ENCODE measurements at places on chromosomes 3 and 15. TPM values are rescaled to one million over a fixed set of nuclear protein-coding genes. Genes with fewer than 3 reads are reported as not detected.

IQSEC1 gene
- total RNA-seq, result 59.5 TPM

CHRFAM7A gene
- 1.9 TPM for total RNA-seq

CACNA2D3 gene
- not detected for total RNA-seq

CCR9 gene
- 19.4 TPM for total RNA-seq

CDCP1 gene
- total RNA-seq, result 7.1 TPM

ALAS1 gene
- total RNA-seq, result 50.1 TPM

SAMD7 gene
- not detected for total RNA-seq

GYG1 gene
- 48.6 TPM for total RNA-seq

ZMAT3 gene
- 21.9 TPM for total RNA-seq

PARP9 gene
- 107 TPM for total RNA-seq

CCDC33 gene
- total RNA-seq, result 0.17 TPM

DNA sequence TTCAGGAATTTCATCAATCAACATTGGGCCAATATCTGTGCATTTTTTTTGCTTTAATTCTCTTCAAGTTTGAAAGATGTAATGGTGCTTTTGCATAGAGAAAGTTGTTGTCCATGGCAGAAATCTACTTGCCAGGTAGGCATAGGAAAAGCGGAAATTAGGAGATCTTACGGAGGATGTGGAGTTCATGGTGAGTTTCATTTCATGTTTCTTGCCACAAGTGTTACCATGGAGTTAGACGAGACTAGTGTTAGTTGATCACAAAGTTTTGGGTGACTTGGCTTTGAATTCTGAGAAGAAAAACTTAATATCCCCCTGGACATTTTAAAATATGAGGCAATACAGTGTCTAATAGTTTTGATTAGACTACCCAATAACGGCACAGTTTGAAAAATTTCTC lies 1.0 kb upstream of the P2RY13 start:
- no peaks in the 10 kb centered on the region for H3K36me3 ChIP-seq
- no peak overlapping the region for H3K27ac ChIP-seq
- no peak overlapping the region for H3K4me3 ChIP-seq
- H3K27me3 ChIP-seq, result peaks cover 11% of the 10 kb centered on the region

DNA sequence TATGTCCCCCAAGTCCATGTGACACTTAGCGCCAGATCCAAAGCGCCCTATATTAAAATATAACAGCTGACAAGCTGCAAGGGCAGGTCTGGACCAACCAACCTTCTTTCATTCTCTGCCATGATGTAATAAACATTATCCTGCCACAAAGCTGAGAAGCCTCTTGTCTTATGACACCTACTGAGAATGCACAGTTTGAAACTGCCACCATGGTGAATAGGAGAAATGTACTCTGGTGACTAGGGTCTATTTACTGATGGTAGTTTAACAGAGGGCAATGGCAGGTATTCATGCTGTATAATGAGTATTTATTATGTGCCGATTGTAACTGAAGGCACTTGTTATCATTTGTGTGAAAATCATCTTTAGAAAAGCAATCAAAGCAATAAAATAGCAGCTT lies 634.0 kb downstream of the OTOL1 start:
- no peak overlapping the region for H3K27ac ChIP-seq
- H3K36me3 ChIP-seq, result no peaks in the 10 kb centered on the region
- DNase-seq, result no peak
- H3K4me1 ChIP-seq, result no peaks in the 10 kb centered on the region
- no peaks in the 10 kb centered on the region for H3K27me3 ChIP-seq

GRCh38 chr15:56879502-56879901 lies 38.9 kb upstream of the TCF12 start:
- H3K27me3 ChIP-seq, result peaks cover 10% of the 10 kb centered on the region
- no peak overlapping the region for H3K27ac ChIP-seq
- H3K4me1 ChIP-seq, result no peaks in the 10 kb centered on the region
- no peak for DNase-seq
- H3K36me3 ChIP-seq, result no peaks in the 10 kb centered on the region

DNA sequence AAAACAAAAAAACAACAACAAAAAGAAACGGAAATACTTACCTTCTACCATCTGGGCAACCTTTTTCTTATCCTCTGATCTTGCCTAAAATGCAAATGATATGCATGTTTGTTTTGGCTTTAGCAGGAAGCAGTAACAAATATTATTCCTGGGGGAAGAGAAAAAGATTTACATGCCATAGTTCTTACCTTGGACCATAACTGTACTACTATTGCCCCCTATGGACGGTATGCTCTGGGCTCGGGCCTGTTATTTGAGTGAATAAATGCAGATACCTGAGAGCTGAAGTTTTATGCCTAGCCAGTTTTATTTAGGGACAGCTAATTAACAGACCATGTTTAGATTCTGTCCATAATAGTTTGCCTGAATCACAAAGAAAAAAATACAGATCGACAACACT lies 12.6 kb upstream of the STARD5 start:
- no peaks in the 10 kb centered on the region for H3K4me1 ChIP-seq
- H3K27me3 ChIP-seq, result no peaks in the 10 kb centered on the region
- DNase-seq, result no peak
- H3K36me3 ChIP-seq, result no peaks in the 10 kb centered on the region
- no peak overlapping the region for H3K27ac ChIP-seq
- H3K4me3 ChIP-seq, result no peak overlapping the region

- peaks cover 5% of the 10 kb centered on the region for H3K36me3 ChIP-seq
- DNase-seq, result no peak
- H3K4me3 ChIP-seq, result no peak overlapping the region
- H3K27ac ChIP-seq, result no peak overlapping the region
- peaks cover 10% of the 10 kb centered on the region for H3K4me1 ChIP-seq
Observed at GRCh38 chr3:138812806-138813205, 21.9 kb downstream of the PIK3CB start.

DNA sequence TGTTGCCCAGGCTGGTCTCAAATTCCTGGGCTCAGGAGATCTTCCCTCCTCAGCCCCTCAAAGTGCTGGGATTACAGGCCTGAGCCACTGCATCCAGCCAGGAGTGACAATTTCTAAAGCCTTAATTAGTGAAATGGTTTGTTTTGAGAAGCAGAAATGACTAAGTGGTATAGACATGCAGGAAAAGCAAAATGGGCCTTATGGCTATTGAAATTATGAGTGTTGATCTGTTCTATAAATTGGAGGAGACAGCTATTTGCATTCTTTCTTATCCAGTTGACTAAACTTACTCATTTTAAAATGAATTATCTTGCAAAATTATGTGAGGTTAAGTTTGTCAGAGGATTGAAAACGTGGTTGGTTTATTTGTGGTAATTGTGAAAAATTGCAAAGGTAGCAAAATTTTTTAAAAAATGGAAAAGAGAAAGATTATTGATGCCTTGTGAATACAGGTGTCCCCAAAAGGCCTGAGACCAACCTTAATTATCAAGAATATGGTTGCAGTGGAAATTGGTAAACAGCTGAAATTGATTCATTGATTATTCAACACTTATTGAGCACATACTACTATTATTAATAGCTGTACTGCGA lies 7.9 kb downstream of the RAP2B start:
- H3K4me1 ChIP-seq, result peaks cover 22% of the 10 kb centered on the region
- no peak for DNase-seq
- H3K27me3 ChIP-seq, result no peaks in the 10 kb centered on the region
- no peak overlapping the region for H3K4me3 ChIP-seq

DNA sequence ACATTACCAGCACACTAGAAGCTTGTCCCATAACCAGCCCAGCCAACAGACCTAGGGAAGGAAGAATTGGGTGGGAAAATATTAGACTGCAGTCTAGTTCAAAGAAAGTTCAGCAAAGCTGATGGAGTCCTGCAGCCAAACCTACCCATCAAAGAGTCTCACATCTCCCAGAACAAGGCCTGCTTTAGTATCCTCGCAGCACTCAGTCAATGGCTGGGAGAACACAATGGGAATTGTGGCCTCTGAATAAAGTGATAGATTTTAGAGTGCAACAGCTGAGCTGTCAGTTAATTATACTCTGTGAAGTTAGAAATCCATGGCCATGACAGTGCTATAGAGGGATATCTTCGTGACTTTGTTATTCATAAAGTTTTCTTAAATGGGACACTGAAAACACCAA lies 207.2 kb upstream of the NAALADL2 start:
- H3K27me3 ChIP-seq, result no peaks in the 10 kb centered on the region
- H3K36me3 ChIP-seq, result no peaks in the 10 kb centered on the region
- no peak for DNase-seq
- H3K4me1 ChIP-seq, result no peaks in the 10 kb centered on the region

GRCh38 chr15:95442107-95442719 lies 888.3 kb upstream of the NR2F2 start:
- H3K36me3 ChIP-seq, result peaks cover 26% of the 10 kb centered on the region
- no peak overlapping the region for H3K27ac ChIP-seq
- DNase-seq, result no peak
- peaks cover 22% of the 10 kb centered on the region for H3K4me1 ChIP-seq

DNA sequence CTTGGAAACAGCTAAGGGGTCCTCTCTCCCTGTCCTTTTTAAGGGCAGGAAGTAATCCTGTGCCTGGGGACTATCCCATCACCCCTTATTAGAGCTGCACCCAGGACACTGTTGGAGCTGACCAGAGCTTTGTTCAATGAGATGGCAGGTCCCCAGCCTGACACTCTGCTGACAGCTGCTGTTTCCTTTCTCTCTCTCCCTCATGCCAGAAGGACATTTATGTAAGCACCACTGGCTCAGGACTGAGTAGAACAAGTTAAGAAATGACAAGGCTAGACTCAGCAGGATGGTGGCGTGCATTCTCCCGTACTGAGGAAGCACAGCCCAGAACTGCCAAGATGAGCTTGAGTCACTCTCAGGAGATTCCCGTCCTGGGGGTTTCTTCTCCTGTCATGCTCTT lies 17.3 kb downstream of the GJD2 start:
- H3K4me3 ChIP-seq, result no peak overlapping the region
- no peak overlapping the region for H3K27ac ChIP-seq
- H3K36me3 ChIP-seq, result no peaks in the 10 kb centered on the region
- H3K4me1 ChIP-seq, result no peaks in the 10 kb centered on the region
- H3K27me3 ChIP-seq, result peaks cover 22% of the 10 kb centered on the region

DNA sequence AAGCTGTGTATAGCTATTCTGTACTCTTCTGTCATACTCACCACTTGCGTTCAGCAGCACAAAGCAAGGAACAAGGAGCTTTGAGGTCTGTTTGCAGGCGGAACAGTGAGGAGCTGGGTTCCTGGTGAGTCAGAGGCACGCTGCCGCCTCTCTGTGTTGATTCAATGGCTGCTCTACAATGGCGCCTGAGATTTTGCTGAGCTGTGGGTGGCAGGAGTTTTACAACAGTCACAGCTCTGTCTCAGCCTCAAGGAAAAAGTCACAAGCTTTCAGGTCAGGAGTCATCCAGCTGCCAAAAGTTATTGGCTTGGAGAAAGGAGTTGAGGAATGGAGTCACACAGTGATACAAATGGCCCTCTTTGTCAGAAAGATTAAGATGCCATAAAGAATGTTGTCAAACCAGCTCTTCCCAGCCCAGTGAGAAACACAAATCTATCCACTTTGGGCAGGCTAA lies 98.1 kb downstream of the SSR3 start:
- DNase-seq, result no peak
- no peaks in the 10 kb centered on the region for H3K4me1 ChIP-seq
- no peak overlapping the region for H3K27ac ChIP-seq

GRCh38 chr3:151169262-151169947 lies 33.6 kb downstream of the GPR171 start:
- peak overlapping the region; percentile 74 for H3K27ac ChIP-seq
- H3K27me3 ChIP-seq, result no peaks in the 10 kb centered on the region
- H3K4me3 ChIP-seq, result peak overlapping the region; percentile 31
- H3K36me3 ChIP-seq, result peaks cover 3% of the 10 kb centered on the region

GRCh38 chr15:61545763-61546162 lies 316.7 kb upstream of the RORA start:
- H3K27ac ChIP-seq, result no peak overlapping the region
- no peaks in the 10 kb centered on the region for H3K4me1 ChIP-seq

- H3K36me3 ChIP-seq, result no peaks in the 10 kb centered on the region
- H3K4me3 ChIP-seq, result no peak overlapping the region
Observed at GRCh38 chr3:126208606-126209256, 28.3 kb upstream of the ALDH1L1 start.

DNA sequence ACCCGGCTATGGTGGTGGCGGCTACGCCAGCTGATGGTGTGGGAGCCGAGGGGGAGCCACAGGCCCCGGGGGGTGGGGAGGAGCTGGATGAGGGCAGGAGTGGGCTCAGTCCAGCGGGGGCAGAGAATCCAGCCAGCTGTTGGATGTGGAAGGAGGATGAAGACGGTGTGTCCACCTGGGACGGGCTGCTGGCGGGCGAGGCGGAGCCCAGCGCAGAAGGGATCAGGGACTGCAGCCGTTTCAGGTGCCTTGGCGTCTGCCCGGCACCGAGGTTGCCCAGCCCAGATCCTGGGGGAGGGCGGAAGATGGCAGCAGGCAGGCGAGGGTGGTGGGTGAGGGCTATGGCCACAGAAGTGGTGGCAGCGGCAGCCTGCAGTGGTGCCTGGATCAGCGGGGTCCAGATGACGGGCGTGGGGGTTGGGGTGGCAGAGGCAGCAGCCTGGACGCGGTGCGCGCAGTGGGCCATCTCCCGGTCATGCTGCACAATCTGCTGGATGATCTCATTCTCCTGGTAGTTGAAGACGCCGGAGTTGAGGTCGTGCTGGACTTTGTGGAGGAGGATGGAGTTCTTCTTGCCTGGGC lies 45.3 kb downstream of the HCN4 start:
- no peaks in the 10 kb centered on the region for H3K36me3 ChIP-seq
- H3K27ac ChIP-seq, result no peak overlapping the region
- H3K4me3 ChIP-seq, result no peak overlapping the region
- H3K4me1 ChIP-seq, result peaks cover 5% of the 10 kb centered on the region

DNA sequence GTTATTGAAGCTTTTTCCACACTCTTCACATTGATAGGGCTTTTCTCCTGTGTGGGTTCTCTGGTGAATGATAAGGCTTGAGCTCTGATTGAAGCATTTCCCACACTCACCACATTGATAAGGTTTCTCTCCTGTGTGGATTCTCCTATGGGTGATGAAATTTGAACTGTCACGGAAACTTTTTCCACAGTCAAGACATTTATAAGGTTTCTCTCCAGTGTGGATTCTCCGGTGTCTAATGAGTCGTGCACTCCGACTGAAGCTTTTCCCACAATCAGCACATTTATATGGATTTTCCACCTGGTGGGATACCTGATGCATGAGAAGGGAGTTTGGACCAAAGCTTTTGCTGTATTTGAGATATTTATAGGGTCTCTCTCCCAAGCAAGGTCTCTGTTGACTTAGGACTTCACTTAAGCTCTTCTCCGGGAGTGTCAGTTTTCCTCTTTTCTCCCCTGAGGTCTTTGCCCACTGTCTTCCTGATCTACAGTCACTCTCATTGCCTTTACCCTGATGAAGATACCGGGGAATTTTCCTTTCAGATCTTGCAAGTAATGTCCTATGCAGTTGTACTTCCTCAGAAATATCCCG lies 9.4 kb downstream of the ZSCAN29 start:
- no peak overlapping the region for H3K4me3 ChIP-seq
- H3K36me3 ChIP-seq, result peaks cover 85% of the 10 kb centered on the region
- H3K27me3 ChIP-seq, result no peaks in the 10 kb centered on the region
- peaks cover 7% of the 10 kb centered on the region for H3K4me1 ChIP-seq
- H3K27ac ChIP-seq, result no peak overlapping the region

GRCh38 chr3:157175691-157176507 lies 16.0 kb upstream of the CCNL1 start:
- no peaks in the 10 kb centered on the region for H3K27me3 ChIP-seq
- H3K36me3 ChIP-seq, result peaks cover 23% of the 10 kb centered on the region
- H3K27ac ChIP-seq, result peak overlapping the region; percentile 96
- H3K4me3 ChIP-seq, result peak overlapping the region; percentile 98
- peaks cover 22% of the 10 kb centered on the region for H3K4me1 ChIP-seq

- peaks cover 33% of the 10 kb centered on the region for H3K4me1 ChIP-seq
- H3K27me3 ChIP-seq, result no peaks in the 10 kb centered on the region
- peaks cover 7% of the 10 kb centered on the region for H3K36me3 ChIP-seq
- H3K4me3 ChIP-seq, result peak overlapping the region; percentile 80
- H3K27ac ChIP-seq, result no peak overlapping the region
Observed at GRCh38 chr15:31471731-31472430, 145.2 kb downstream of the KLF13 start.

Data from activated naive CD8-positive, alpha-beta T cell treated with anti-CD3 and anti-CD28 coated beads, Interleukin-2, amount 10 ng/mL, durations not matched to agents 7 days and 5 days (primary cell).